ENCODE measurements at places on chromosomes 3 and 15. TPM values are rescaled to one million over a fixed set of nuclear protein-coding genes. Genes with fewer than 3 reads are reported as not detected.

GRCh38 chr15:67758619-67759300 is 66.5 kb upstream of the SKOR1 start:
- DNase-seq: no peak

- DNase-seq: no peak
These were observed 45.4 kb downstream of the GRK7 start for GRCh38 chr3:141808586-141808985.

GRAMD1C gene
- total RNA-seq: 7.3 TPM

CHL1 gene
- 0.59 TPM for total RNA-seq

- no peak for DNase-seq
These were observed 46.5 kb downstream of the CD86 start for GRCh38 chr3:122101646-122102045.

DNA sequence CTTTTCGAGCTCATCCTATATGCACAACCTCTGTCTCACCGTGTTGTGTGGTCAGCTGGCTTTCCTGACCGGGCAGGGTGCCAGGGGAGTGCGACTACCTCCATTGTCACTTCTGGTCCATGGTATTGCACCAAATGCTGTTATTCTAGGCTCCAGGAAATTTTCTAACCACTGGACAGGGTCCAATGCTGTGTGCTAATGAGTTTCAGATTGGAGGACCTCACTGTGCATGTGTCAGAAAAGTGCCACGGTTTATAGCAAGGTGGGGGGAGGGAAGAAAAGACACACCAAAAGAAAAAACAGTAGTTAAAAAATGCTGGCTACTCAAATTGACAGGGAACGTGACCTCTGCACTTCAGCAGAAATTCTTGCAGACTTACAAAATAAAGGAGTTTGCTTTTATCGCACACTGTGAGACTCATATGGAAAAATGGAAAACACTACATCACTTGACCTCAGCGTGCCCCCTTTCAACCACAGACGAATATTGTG is 480.1 kb downstream of the FOXP1 start:
- no peak for DNase-seq

DNA sequence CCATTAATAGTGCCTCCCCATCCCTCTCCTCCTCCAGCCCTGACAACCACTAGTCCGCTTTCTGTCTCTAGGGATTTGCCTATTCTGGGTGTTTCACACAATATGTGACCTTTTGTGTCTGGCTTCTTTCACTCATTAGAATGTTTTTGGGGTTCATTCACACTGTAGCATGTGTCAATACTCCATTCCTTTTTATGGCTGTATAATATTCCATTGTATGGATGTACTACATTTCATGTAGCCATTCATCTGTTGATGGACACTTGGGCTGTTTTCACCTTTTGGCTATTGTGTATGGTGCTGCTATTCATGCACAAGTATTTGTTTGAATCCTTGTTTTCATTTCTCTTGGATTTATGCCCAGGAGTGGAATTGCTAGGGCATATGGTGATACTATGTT is 16.5 kb downstream of the GRK7 start:
- no peak for DNase-seq

DNA sequence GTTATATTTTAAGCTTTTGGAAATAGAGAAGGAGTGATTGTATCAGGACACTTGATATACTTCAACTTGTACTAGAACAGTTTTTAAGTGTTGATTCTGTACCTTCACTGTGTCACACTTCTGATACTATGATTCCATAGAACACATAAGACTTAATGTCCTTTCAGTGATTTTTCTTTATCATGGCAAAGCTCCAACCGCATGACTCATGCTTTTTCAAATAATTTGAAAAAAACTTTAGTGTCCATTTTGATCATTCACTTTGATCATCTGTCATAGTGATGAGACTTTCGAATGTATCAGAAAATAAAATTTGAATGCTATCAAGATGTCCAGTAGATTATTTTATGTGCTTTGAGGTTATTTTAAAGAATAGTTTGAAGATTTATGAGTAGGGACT is 32.0 kb downstream of the AP4E1 start:
- DNase-seq: no peak

DOCK3 gene
- 5.9 TPM for total RNA-seq

All from type B pancreatic cell (in vitro differentiated cells).